ENCODE measurements at places on chromosomes 12 and 14.

DNA sequence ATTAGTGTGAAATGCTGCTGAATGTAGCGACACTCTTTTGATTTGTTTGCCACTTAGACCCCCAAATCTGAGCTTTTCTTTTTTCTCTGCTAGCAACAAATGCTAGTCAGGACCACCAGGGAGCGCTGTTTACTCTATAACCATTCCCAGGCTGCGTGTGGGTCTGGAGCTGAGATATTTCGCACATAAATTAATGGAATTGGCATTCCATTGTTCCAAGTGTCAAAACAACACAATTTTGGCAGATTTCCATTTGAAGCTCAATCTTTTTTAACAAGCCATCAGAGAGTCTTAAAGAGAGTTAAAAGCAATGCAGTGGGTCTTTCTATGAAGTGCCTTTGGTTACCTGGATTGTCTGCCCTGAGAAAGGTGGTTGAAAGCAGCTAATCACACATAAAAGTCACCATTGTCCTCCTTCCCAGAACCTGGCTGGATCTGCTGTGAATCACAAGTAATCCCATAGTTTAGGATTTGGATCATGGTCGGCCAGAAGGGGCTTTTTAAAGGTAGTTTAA lies 7.4 kb upstream of the TMEM132C start:
- DNase-seq = no peak

DNA sequence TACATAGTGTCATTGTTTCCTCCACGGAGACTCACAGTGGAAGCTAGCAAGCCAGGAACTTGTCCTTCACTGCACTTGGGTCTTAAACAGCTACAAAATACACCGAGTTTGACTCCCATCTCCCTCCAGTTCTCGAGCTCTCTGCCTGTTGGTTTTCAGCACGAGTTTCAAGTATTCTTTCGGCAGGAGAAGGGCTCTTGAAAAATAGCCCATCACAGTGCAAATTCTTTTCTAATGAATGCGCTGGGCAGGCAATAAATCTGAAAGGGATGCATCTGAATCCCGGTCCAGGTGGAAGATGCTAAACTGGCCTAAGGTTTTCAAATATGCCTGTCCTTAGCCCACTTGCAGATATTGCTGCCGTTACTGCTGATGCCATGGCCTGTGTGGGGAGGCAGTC lies 173.9 kb downstream of the CACNA1C start:
- DNase-seq = no peak

- DNase-seq = no peak
Observed at GRCh38 chr14:101623685-101624444, 62.6 kb downstream of the DIO3 start.

DNA sequence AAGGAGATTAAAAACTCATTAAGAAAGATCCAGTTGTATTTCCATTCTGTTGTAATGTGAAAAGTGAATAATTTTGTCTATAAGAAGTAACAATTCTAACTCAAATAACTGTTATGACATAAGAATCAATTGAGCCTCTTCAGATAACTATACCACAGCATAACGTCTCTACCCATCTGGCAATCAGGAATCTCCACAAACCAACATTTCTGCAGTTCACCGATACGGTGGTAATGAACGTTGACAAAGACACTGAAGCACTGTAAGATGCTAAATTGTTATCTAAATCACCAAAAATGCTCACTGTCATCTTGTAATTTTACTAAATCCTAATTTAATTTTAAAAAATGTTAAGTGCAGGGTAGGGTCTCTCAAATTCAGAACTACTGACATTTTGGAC lies 130.9 kb upstream of the USP15 start:
- DNase-seq = no peak

DNA sequence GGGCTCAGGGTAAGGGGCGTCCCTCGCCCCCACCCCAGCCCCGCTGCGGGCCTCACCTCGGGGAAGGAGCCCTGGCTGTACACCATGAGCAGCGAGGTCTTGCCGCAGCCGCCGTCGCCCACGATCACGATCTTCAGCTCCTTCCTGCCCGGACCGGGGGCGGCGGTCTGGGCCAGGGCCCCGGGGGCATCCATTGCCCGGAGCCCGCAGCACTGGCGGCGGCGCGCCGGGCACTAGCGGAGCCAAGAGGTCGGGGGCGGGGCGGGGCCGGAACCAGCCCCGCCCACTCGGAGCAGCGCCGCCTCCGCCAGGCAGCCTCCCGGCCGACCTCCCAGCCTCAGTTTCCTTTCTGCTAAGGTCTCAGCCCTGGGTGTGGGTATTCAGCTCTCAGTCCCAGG lies at the start of gene RHOF:
RHOF (minus strand) TSS at position 249 of the 398 bp plus-strand sequence; CDS start at position 194, 55 bp downstream.
- peak; percentile 85 for DNase-seq

DNA sequence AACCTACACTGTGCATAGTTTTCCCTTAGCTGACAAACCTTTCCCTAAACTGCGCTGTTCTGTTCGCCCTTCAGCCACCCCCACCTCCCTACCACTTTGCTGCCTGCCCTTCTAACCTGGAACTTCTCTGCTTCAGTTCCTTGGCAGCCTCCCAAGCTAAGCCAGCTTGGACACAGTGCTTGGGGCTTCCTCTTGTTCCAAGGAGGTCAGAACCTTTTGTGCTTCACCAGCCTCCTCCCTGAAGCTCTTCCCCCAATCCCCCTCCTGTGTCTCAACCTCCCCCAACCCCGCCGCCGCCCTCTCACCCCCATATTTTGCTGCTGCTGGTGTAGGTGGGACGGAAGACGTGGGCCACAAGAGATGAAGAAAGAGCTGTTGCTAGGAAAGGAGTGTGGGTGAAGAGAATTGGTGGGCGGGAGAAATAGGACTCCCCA lies 8.1 kb upstream of the RIC8B start:
- DNase-seq = no peak

All from trophoblast cell (in vitro differentiated cells and primary cell).